GF-D8 (cell line): ENCODE measurements at places on chromosomes 3 and 15.

GRCh38 chr3:30458376-30459171 is 147.8 kb upstream of the TGFBR2 start:
- no peak for DNase-seq

DNA sequence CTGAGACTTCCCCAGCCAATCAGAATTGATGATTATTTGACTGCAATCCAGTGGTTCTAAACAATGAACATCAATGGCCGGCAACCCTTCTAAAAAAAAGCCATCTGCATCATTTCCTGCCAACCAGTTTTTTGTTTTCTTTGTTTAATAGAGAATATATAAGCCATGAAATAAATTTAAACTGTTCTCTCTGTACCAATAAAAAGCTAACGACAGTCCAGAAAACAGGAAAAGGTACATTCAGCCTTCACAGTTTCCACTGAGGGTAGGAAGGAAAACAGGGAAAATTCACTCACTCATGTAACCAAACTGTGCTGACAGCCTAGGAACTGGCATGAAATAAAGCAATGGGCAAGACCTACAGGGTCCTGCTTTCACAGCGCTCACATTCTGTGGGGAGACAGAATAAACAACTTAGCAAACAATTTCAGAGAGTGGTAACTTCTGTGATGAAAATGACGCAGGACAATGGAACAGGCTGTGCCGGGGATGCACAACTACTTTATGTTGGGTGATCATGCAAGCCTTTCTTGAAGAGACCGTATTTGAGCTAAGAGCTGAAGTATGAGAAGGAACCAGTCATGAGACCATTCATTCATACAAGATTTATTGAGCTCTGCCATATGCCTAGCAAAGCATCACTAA is 630.1 kb downstream of the MAGI1 start:
- no peak for DNase-seq

DNA sequence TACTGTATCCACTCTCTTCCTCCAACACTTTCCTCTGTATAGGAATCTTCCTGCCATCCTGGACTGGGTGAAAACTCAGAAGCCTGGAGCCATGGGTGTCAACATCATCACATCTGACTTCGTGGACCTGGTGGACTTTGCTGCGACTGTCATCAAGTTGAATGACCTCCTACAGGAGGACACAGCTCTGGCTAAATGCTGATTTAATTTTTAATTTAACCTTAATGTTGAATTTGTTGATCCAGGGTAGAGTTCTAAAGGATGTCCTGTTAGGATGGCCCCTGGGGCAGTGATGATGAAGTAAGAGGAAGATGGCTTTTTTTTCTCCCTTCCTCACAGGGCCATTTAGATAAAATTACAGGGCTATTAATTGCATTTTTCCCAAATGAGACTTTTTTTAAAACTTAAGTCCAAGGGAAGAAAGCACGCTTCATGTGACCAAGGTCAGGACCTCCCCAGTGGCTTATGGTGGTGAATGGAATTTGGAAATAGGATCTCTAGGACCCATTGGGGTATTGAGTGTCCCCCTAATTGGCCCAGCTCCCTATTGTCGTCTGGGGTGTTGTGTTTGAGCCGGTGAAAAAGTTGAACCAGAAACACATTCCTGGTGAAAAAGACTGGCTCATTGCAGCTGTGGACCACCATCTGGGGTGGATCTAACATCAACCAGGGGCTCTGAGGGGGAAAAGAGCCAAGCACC is 125.7 kb upstream of the ZBED2 start:
- DNase-seq: no peak

DNA sequence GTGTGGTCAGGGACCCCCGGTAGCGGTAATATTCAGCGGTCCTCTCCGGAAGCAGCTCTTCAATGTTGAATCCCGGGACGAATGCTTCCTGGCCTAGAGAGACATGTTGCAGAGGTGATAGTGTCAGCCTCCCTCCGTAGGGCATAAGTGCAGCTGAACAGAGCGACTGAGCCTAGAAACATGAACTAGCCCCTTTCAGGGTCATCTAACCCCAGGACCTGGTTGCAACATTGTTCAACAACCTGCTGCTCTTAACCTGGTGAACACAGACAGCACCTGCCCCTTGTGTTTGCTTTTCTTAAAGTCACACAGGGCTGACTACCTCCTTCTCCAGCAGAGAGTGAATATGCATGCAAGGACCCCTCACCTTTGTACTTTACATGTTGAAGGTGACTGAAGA is 41.3 kb downstream of the CA12 start:
- no peak for DNase-seq

DNA sequence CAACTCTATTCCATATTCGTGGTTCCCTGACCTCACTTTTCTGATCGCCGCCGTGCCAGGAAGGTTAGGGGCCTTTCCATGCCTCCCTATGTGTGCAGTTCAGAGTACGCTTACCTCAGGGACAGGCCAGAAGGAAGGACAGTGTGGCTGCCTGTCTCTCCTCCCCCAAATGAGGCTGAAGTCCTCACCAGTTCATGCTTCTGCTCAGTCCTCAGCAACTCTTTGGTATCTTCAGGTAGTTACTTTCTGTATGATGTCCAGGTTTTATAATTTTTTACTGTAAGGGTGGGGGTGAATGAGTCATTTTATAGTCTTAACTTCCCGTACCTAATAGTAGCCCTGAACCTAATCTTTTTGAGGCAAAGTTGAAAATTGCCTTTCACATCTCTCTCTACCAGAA is 98.7 kb downstream of the VPS8 start:
- no peak for DNase-seq

- DNase-seq: no peak
Observed at GRCh38 chr3:72044231-72044855, 259.4 kb upstream of the PROK2 start.

- no peak for DNase-seq
Observed at GRCh38 chr3:142973217-142974009, 9.9 kb upstream of the PAQR9 start.

DNA sequence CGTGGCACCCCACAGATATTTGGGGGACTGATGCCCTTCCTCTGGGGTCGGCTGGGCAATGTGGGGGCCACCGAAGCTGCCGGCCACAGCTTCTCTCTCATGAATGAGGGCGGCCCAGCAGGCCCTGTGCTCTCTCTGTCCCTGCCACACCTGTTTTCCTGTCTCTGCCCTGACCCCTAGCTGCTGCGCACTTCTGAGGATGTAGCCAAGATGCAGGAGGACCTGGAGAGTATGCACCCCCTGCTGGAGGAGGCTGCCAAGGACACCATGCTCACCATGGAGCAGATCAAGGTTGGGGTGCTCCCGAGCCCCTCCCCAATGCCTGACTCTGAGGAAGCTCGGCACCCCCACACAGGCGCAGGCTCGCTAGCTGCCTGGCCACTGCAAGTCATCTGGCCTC is 59.7 kb downstream of the SEMA3G start:
- DNase-seq: no peak

DNA sequence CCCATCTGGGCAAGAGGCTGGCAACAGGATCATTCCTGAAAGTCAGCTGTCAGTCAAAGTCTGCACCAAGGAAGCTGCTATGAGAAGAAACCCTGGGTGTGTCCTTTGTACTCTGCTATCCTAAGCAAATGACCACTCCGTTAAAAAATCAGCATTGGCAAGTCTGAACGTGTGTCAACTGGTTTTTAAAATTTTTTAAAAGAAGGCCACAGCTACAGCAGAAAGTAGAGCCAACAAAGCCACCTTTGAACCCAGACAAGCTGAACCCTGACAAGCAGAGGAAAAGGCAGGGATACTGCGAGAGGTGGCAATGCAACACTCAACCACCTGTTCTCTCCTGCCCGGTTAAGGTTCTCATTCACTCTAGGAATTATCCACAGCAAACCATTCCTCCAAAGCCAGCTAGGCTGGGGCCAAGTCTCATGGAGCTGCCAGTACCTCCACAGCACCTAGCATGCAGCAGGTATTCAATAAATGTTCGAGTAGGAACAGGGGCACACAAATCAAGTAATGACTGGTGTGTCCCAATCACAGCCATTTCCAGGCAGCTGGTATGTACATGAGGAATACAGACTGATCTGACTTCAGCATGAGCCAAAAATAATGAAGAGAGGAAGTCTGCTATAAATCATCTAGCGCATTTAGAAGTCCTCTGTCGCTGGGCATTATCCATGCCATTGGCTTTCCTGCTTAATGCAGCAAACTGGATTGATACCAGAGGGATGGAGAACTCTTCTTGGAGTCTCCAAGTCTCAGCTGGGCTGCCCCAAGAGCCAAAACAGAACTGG is 76.0 kb downstream of the ADCY5 start:
- DNase-seq: no peak

DNA sequence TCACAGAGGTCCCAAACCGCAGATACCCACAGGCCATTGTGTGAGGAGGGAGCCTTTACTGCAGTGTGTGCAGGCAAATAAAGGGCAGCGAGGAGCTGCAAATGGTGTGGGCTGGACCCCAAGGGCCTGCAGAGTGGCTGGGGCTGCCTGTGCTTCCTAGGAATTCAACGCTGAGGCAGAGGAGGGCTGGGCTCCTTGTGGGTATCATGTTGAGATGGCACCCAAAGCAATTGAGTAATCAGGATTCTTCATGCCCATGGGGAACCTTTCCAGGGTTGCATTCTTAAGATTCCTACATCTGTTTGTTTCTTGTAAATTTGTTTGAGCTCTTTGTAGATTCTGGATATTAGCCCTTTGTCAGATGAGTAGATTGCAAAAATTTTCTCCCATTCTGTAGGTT is 85.4 kb upstream of the LIPC start:
- DNase-seq: no peak

DNA sequence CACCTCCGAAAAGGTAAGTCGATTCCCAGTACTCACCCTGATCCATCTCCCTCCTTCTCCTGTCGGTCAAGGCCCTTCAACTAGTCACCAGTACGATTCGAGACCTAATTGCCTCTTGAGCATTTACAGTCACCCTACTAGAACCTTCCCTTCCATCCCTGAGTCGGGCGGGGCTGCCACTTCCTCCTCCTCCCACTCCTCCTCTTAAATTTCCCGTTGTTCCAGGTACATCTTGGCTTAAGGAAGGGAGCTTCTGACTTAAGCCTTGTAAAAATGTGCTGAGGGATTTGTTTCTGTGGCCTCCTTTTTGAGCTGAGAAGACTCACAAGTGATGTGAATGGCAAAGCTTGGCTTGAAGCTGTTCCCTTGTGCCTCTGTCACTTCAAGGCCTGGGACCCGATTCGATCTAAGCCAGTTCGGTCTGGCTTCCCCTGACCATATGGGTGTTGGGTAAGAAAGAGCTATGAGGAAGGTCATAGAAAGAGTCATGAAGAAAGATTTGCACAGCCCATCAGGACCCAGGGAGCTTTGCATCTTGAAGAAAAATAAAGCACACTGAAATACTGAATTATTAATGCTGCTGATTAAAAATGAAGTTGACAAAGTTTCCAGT is 28.1 kb downstream of the LCMT2 start:
- no peak for DNase-seq

GRCh38 chr15:80066912-80067311 is 7.4 kb downstream of the ZFAND6 start:
- DNase-seq: no peak

DNA sequence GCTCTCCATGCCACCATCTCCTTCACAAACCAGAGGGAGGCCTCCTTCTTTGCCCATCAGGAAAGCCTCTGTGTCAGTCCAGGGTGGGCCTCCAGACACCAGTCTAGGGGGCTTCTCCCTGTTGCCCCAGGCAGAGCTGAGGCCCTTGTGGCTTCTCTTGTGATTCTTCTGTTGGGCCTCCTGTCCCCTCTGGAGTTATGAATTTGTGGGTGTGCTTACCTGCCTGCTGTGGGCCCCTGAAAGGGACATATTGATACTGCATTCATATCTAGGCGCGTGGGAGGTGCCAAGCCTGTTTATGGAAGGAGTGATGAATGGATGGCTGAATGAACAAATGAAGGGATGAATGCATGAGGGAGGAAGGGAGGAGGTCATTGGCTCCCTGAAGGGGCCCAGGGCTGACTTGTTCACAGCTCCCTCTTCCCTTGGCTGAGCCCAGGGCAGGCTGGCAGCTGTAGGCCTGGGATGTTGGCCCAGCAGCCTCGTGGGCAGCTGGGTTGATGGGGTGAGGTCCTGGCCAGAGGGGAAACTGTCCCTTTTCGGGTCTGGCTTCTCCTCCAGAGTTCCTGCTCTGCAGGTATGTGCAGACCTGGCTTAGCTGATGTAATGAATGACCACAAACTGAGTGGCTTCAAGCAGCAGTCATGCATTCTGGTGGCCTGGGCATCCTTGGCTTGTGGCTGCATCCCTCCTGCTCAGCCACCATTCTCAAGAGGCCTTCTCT is 195.4 kb downstream of the GOLGA6L6 start:
- no peak for DNase-seq

- DNase-seq: no peak
Observed at GRCh38 chr3:10173926-10174435, 9.3 kb downstream of the IRAK2 start.

DNA sequence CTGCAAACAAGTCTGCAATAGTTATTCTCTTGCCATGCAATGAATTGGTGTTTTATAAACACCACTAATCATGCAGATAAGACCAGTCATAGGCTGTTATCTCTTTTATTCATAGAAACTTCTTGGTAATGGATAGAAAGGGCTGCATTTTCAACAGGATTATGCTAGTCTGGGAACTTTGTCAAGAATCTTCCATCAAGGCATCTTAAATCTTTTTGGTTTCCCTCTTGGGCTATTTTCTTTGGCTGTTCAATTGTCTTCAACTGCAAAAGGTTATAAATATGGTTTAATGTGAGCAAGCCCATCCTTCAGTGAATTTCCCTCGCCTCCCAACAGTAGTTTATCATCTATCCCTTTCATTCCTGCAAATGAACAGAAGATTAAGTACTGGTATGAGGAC is 59.0 kb upstream of the MINAR1 start:
- no peak for DNase-seq

- no peak for DNase-seq
Observed at GRCh38 chr15:83304861-83305703, 20.6 kb upstream of the BNC1 start.

DNA sequence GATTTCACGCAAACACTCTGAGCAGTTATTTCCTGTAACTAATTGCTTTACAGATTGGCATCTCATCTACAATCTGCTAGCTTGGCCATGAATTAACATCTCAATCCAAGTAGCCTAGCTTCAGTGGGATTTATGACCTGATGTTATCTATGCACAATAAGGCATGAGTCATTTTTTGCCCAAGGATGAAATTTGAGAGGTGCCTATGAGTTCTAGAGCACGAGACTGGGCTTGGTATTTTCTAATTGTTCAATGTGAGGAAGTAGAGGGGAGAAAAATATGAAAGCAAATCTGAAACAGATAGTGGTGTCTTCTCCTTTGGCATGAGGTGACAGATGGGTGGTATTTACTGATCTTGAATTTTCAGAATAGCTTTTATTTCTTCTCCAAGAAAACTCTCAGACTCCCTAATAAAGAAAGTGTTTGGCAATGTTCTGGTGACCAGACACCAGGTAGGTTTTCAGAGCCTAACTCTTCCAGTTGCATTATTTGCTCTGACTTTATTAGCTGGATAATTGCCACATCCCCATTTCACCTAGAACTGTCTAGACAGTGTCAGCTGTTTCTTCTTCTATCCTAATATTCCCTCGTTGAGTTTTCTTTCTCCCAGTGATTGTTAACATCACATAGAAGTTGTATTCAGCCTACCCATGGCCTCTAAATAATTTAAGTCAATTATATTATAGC is 301.0 kb upstream of the UMPS start:
- DNase-seq: no peak

GRCh38 chr3:43540624-43541023 is 81.2 kb downstream of the ANO10 start:
- DNase-seq: no peak
